Placental epithelial cell (primary cell): ENCODE measurements at places on chromosomes 6 and 20. TPM values are rescaled to one million over a fixed set of nuclear protein-coding genes. Genes with fewer than 3 reads are reported as not detected.

The HDGFL1 gene
- total RNA-seq, result not detected in 2 replicates

The RNF217 gene
- 93.0 and 288 TPM in 2 replicates for total RNA-seq

The ME1 gene
- total RNA-seq, result 9.0 and 26.7 TPM in 2 replicates

The DEFB126 gene
- total RNA-seq, result not detected in 2 replicates

The RAMACL gene
- 1.6 and 2.4 TPM in 2 replicates for total RNA-seq

The CCN6 gene
- not detected in 2 replicates for total RNA-seq

The SLC18B1 gene
- total RNA-seq, result 5.1 and 9.7 TPM in 2 replicates

The GPRC6A gene
- not detected in 2 replicates for total RNA-seq

The NOTCH4 gene
- total RNA-seq, result 0.98 and 3.5 TPM in 2 replicates

The TBX18 gene
- 62.0 and 72.0 TPM in 2 replicates for total RNA-seq

The TBC1D20 gene
- total RNA-seq, result 38.1 and 53.6 TPM in 2 replicates

The PHACTR3 gene
- 1.6 TPM in 1 of 2 replicates, not detected in the other for total RNA-seq

The PDYN gene
- total RNA-seq, result not detected in 2 replicates

The PRSS16 gene
- 6.9 and 10.2 TPM in 2 replicates for total RNA-seq

The NFATC2 gene
- 1.2 and 5.1 TPM in 2 replicates for total RNA-seq

The TOMM34 gene
- total RNA-seq, result 11.8 and 24.8 TPM in 2 replicates

The LY6G6F gene
- not detected in 2 replicates for total RNA-seq

The KHDC1L gene
- not detected in 2 replicates for total RNA-seq

The ID1 gene
- total RNA-seq, result 2.3 and 2.4 TPM in 2 replicates

The MMP24 gene
- 0.39 and 1.7 TPM in 2 replicates for total RNA-seq

The CD109 gene
- total RNA-seq, result 181 and 202 TPM in 2 replicates

The TMC2 gene
- not detected in 2 replicates for total RNA-seq
